ENCODE measurements at places on chromosomes 12 and 14. TPM values are rescaled to one million over a fixed set of nuclear protein-coding genes. Genes with fewer than 3 reads are reported as not detected.

Gene HCFC2
- total RNA-seq: 4.8 TPM

Gene LUM
- total RNA-seq: 0.49 TPM

Gene OR6C4
- total RNA-seq: not detected

Gene KLHL33
- total RNA-seq: 0.03 TPM

Gene CCDC175
- total RNA-seq: not detected

Gene MLH3
- total RNA-seq: 19.6 TPM

Gene SLC5A8
- not detected for total RNA-seq

Gene PARP2
- total RNA-seq: 20.3 TPM

Gene KLRG1
- 1.8 TPM for total RNA-seq

Gene MMP17
- 11.3 TPM for total RNA-seq

Gene NTF3
- not detected for total RNA-seq

Gene AKT1
- 106 TPM for total RNA-seq

Gene CLEC6A
- total RNA-seq: not detected
